WTC11 (cell line): ENCODE measurements at places on chromosomes 12 and 14. TPM values are rescaled to one million over a fixed set of nuclear protein-coding genes. Genes with fewer than 3 reads are reported as not detected.

DNA sequence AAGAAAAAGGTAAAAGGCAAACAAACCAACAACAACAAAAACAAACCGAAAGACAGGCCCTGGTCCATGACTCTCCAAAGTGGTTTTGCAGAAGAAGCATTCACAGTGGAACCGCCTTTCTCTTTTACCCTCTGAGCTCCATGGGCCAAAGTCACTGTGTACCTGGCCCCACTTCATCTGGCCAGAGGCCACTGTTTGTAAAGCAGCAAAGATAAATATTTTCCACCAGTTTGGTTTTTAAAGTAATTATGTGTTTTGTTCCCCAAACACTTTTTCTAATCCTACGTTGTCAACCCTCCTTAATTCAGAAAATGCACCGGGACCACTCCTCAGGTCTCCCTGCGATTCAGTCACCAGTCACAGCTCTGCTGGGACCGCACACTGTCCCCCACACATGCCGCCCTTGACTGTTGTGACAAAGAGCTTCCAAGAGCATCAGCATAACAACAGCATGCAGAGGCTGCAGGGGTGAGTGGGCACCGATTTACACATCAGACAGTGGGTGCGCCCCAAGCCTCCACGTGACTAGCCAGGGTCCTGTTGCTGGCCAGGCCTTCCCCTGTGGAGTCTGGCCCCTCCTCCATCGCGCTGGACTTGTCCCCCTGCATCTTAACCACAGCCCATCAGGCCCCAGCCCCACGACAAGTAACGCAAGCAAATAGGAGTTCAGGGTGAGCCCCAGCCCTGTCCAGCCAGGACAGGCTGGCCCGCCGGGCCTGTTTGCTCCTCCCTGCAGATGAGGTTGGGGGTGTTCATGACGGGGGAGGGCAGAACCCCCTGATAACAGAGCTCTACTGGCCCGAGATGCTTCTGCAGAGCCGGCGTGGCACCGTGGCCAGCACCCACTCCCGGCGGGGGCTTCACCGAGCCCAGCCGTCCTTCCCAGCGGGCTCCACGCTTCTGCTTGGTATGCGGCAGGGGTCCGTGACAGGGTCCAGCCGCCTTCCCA is 65.2 kb upstream of the DIO3 start:
- 0 out of 2 replicates have a peak overlapping the region, but pooled peaks have one; percentile 34 for H3K27ac ChIP-seq
- peak; percentile 58 for DNase-seq
- H3K36me3 ChIP-seq, result peaks cover 6% of the 10 kb centered on the region
- H3K4me3 ChIP-seq, result peak overlapping the region; percentile 46

DNA sequence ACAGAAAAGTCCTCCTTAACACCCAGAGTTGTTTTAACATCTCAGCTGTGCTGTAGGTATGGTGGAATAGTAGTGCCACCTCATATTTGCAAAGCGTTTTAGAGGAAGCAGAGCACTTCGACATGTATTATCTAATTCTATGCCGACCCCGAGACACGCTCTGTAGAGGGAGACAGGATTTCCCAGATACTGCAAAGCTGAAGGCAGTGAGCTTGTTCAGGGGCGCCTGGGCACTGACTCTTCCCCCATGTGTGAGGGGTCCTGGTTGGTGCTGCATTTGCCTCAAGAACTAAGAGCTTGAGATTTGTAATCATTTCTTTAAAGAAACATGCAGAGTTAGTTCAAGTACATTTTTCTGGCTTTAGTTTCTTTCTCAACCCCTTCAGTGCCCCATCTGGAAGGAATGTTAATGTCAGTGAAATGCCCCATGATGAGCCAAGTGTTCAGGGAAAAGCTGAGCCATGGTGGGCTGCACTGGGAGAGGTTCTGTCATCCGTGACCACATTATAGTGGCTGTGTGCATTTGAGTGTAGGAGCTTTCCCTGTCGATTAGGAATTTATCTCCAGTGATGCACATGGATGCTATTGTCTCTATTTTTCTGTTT is 66.3 kb downstream of the MBIP start:
- H3K36me3 ChIP-seq, result peaks cover 5% of the 10 kb centered on the region
- no peak overlapping the region for H3K27ac ChIP-seq
- no peak for DNase-seq
- H3K27me3 ChIP-seq, result peaks cover 6% of the 10 kb centered on the region
- H3K4me1 ChIP-seq, result 0 out of 2 replicates have a peak, but pooled peaks cover 7% of the 10 kb centered on the region
- H3K4me3 ChIP-seq, result no peak overlapping the region

DNA sequence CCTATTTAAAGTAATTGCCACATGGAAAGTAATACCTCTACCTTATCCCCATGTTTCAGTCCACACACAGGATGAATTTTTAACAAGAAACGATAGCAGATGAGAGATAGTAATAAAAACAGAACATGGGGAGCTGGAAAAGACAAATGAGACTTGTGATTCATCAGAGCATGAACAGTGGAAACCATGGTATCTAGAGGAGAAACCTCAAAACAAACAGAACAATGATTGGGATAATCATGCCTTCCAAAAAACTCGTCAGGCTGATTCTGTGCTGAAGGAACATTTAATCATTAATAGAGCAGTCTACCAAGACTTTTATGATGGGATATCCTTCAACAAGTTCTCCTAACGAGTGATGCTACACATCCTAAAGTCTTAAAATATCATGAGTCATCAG is 1390.7 kb downstream of the FSCB start:
- DNase-seq, result no peak
- H3K4me3 ChIP-seq, result no peak overlapping the region
- no peaks in the 10 kb centered on the region for H3K4me1 ChIP-seq
- H3K27ac ChIP-seq, result no peak overlapping the region

DNA sequence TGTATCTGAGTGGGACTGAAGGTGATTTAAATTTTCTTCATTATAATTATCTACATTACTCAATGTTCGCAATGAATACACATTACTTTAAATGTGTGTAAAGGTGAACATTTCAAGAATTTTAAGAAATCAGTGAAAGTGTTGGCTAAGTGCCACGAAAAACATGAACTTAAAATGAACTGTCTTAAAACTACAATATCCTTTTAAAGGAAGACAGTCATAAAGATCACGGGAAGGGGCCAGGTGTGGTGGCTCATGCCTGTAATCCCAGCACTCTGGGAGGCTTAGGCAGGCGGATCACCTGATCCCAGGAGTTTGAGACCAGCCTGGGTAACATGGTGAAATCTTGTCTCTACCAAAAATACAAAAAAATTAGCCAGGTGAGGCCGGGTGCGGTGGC is 11.2 kb downstream of the MOK start:
- peaks cover 8% of the 10 kb centered on the region; the same call in 1 of the 2 replicates for H3K36me3 ChIP-seq
- no peaks in the 10 kb centered on the region for H3K4me1 ChIP-seq
- no peak overlapping the region for H3K27ac ChIP-seq
- DNase-seq, result no peak
- no peak overlapping the region for H3K4me3 ChIP-seq

GRCh38 chr14:74401504-74402241 is 24.3 kb downstream of the SYNDIG1L start:
- peaks cover 50% of the 10 kb centered on the region for H3K4me1 ChIP-seq
- no peaks in the 10 kb centered on the region for H3K27me3 ChIP-seq
- H3K36me3 ChIP-seq, result no peaks in the 10 kb centered on the region
- DNase-seq, result peak; percentile 70
- peak overlapping the region; percentile 58 for H3K27ac ChIP-seq

CIROP gene
- 0.07 to 0.11 TPM in 2 of 3 replicates, not detected in the other for total RNA-seq

PLEKHA5 gene
- total RNA-seq, result 53.4 to 61.1 TPM (median 57.1 TPM) in 3 replicates

BEGAIN gene
- total RNA-seq, result 1.3 to 1.8 TPM (median 1.3 TPM) in 3 replicates

KRAS gene
- total RNA-seq, result 60.9 to 66.2 TPM (median 61.3 TPM) in 3 replicates
